Activated CD8-positive, alpha-beta T cell treated with anti-CD3 and anti-CD28 coated beads, Interleukin-2, amount 10 ng/mL, durations not matched to agents 7 days and 5 days (primary cell): ENCODE measurements at places on chromosomes 3 and 15. TPM values are rescaled to one million over a fixed set of nuclear protein-coding genes. Genes with fewer than 3 reads are reported as not detected.

PSTPIP1 gene
- total RNA-seq = 212 TPM

ITGA11 gene
- total RNA-seq = 0.18 TPM

C3orf80 gene
- not detected for total RNA-seq

ZIC1 gene
- total RNA-seq = not detected

DISP2 gene
- 0.82 TPM for total RNA-seq

LAMB2 gene
- total RNA-seq = 0.29 TPM

PLSCR2 gene
- total RNA-seq = not detected

DAZL gene
- total RNA-seq = not detected

MGLL gene
- total RNA-seq = 1.5 TPM

WDR49 gene
- not detected for total RNA-seq

GPR62 gene
- total RNA-seq = not detected

GHSR gene
- not detected for total RNA-seq
